ENCODE measurements at places on chromosomes 2 and 18.
A peak's percentile ranks its signal among the peaks of the same experiment; 100 is the strongest.

DNA sequence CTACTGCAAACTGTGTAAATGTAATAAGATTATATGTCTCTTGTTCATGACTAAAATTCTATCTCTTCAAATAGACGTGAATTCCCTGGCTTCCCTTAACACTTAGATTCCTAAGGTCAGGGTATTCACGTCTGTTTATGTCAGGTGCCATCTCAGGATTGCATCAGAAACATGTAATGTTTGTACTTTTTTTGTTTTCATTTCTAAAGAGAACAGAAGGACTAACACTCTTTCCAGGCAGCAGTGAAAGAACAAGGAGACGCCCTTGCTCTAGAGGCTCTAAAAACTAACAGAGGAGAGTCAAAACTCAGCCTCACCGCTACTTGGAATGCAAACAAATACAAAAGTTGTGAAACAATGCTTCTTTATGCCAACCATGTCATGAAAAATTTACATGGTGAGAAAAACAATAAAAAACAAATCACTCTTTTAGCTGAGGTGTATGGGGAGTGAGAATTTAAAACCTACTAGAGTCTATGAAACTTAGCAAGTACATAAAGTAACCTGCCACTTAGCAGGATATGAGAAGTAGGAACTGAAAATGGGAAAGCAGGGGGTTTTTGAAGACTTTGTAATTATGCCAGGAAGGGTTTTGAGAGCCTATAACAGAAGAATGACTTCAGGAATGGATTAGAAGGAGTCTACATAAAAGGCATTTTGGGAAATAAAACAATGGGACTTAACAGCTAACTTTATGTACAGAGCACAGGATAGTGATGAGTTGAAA is 522.7 kb downstream of the THSD7B start:
- DNase-seq = peak; percentile 33

- peak; percentile 28 for DNase-seq
Observed at GRCh38 chr18:27861539-27861938, 315.4 kb downstream of the CDH2 start.

- DNase-seq = no peak
Observed at GRCh38 chr2:134079373-134079772, 174.5 kb upstream of the MGAT5 start.

- no peak for DNase-seq
Observed at GRCh38 chr2:66926594-66927112, 470.5 kb upstream of the ETAA1 start.

DNA sequence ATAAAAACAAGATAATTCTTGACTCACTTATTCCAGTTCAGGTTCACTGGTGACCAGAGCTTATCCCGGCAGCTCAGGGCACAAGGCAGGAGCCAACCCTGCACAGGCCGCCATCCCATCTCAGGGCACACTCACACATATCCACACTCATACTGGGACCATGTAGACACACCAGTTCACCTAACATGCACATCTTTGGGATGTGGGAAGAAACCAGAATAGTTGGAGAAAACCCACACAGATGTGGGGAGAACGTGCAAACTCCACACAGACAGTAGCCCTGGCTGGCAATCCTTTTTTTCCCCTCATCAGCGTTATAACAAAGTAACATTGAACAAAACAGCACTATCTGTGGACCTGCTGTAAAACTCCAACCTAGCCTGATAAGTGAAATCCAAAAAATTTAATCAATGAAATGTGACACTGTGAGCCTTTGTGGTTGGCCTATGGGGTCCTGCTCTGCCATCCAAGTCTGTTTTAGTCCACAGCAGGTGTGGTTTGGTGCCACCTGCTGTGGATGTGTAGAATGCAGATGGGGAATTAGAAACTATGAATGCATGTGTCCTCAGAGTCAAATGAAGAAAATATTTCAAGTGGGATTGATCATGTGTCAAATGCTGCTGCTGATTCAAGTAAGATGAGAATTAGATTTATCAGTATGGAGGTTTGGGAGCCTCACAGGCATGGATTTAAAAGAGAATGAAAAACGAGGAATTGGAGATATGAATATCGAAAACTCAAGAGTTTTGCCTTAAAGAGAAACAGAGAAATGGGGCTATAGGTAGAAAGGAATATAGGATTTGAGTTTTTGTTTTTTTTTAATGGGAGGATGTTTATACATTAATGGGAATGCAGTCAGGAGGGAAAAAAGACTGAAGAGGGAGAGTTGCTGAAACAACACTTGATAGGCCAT is 47.0 kb downstream of the UGP2 start:
- peak; percentile 44 for DNase-seq

- DNase-seq = no peak
Observed at GRCh38 chr2:194725169-194725568, 931.9 kb upstream of the SLC39A10 start.

DNA sequence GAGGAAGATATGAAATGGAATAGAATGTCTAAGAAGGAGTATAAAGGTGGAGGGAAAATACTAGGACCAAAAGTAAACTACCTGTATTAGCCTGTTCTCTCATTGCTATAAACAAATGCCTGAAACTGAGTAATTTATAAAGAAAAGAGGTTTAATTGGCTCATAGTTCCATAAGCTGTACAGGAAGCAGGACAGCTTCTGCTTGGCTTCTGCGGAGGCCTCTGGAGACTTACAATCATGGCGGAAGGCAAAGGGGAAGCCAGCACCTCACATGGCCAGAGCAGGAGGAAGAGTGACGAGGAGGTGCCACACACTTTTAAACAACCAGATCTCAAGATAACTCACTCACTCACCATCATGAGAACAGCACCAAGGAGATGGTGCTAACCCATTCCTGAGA is 32.9 kb upstream of the TMEM177 start:
- DNase-seq = no peak

GRCh38 chr2:160358046-160358445 is 135.6 kb downstream of the RBMS1 start:
- DNase-seq = no peak

DNA sequence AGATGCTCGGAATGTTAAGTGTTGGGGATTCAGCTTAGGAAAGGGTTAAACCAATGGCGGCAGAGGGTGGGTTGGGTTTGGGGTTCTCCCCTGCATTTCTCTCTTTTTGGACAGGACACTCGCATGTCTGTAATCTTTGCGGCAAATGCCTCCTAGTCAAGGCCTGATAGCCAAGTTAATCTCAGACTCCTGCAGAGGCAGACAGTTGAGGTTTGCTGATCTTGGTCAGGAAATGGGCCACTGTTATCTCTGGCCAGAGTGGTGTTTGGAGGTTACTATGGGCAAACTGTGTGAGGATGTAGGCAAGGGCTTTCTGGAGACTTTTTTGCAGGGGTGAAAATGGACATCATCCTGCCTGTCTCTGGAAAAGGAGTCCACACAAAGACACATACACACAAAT is 188.8 kb downstream of the SETBP1 start:
- no peak for DNase-seq

GRCh38 chr2:205758051-205758450 is 75.8 kb downstream of the NRP2 start:
- peak; percentile 62 for DNase-seq

- DNase-seq = no peak
Observed at GRCh38 chr2:236857781-236858180, 227.9 kb upstream of the COPS8 start.

DNA sequence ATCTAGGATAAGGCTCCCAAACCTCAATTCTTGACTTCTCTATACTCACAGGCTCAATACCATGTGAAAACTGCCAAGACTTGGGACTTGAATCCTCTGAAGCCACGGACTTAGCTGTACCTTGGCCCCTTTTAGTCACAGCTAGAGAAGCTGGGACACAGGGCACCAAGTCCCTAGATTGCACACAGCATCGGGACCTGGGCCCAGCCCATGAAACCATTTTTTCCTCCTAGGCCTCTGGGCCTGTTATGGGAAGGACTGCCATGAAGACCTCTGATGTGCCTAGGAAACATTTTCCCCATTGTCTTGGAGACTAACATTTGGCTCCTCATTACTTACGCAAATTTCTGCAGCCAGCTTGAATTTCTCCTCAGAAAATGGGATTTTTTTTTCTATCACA is 1011.8 kb upstream of the DDX18 start:
- DNase-seq = no peak

- DNase-seq = no peak
Observed at GRCh38 chr2:73059106-73059505, 12.4 kb downstream of the SFXN5 start.

DNA sequence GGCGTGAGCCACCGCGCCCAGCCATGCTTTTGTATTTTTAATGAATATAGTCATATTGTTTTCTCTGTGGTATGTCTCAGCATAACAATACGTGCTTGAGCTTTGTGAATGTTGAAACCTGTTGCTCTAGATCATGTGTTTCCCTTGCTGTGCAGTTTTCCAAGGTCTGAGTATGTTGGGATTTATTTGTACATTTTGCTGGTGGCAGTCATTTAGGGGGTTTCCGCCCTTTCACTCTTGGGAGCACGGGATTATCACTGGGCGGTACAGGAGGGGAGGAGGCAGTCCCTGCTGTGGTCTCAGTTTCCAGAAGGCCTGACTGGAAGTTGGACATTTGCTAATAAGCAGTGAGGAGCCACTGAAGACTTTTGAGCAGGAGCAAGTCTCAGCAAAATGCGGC is 24.9 kb upstream of the CATIP start:
- no peak for DNase-seq

GRCh38 chr2:647691-648231 is 29.4 kb downstream of the TMEM18 start:
- no peak for DNase-seq

- no peak for DNase-seq
Observed at GRCh38 chr2:188813315-188813714, 160.9 kb upstream of the COL3A1 start.

DNA sequence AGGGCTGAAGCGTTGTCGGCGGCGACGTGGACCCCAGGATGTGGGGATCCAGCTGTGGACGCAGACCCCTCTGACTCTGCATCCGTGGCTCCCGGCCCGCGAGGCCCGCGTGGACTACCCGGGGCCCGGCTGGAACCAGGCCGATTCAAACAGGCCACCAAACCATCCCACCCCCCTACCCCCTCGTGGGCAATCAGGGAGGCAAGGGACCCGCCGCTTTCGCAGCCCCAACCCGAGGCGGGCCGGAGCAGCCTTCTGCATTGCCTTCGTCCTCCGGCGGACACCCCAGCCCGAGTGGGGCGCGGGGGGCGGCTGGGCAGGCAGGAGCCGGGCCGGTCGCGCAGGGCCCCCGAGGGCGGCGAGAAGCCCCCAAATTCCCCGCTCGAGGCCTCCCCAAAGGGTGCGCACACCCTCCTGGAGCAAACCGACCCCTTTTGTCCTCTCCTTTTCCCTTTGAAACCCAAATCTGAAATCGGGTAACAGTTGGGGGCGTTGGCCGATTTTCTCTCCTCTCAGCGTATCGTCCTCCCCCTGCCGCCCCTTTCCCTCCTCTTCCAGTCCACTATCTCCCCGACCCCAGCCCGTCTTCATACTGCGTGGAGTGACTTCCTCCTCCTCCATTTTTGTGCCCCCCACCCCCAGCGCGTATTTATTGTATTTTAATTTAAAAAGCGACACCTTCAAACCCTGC is 7.4 kb downstream of the SP9 start:
- no peak for DNase-seq
